CMK (cell line): ENCODE measurements at places on chromosomes 16 and 17.

GRCh38 chr17:82048571-82048971 is 3.0 kb downstream of the RFNG start:
- no peak for DNase-seq

- no peak for DNase-seq
Measured at GRCh38 chr17:65780111-65780510, 218.7 kb upstream of the AXIN2 start.

DNA sequence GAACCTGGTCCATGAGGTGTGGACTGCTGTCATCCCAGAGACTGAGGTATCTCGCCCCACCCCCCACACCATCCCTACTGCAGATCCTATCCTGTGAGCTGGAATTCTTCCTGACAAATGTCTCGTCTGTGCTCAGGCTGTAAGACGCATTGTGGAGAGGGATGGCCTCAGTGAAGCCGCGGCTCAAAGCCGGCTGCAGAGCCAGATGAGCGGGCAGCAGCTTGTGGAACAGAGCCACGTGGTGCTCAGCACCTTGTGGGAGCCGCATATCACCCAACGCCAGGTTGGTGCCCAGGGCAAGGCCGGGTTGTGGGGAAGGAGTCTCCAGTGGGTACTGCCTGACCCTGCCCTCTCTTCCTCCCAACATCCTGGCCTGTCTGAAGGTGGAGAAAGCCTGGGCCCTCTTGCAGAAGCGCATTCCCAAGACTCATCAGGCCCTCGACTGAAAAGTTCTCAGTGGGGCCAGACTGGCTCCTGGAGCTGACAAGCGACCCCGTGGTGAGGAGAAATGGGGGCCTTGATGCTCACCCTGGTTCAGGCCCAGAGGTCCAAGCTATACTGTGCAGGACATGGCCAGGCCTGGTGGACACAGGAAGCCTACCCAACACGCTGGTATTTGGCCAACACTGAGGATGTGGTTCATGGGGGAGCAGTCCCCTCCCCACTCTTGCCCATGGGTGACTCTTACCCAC is 1.2 kb upstream of the MLX start:
- no peak for DNase-seq

DNA sequence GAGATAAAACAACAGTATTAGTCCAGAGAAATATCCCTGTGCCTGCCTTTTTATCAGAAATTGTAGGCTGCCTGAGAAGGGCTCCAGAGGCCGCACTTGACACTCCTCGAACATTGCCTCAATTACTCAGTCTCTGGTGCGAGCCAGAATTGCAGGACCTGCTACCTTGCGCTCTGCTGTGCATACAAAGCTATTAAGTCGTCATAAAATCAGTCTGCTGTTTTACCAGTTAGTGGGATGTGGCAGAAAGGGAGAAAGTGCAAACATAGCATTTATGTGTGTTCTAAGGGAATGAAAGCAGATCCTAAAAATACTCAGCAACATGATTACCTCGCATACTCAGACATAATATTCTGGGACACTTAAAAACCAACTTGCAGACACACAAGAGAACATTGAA is 70.6 kb downstream of the TMC6 start:
- no peak for DNase-seq

DNA sequence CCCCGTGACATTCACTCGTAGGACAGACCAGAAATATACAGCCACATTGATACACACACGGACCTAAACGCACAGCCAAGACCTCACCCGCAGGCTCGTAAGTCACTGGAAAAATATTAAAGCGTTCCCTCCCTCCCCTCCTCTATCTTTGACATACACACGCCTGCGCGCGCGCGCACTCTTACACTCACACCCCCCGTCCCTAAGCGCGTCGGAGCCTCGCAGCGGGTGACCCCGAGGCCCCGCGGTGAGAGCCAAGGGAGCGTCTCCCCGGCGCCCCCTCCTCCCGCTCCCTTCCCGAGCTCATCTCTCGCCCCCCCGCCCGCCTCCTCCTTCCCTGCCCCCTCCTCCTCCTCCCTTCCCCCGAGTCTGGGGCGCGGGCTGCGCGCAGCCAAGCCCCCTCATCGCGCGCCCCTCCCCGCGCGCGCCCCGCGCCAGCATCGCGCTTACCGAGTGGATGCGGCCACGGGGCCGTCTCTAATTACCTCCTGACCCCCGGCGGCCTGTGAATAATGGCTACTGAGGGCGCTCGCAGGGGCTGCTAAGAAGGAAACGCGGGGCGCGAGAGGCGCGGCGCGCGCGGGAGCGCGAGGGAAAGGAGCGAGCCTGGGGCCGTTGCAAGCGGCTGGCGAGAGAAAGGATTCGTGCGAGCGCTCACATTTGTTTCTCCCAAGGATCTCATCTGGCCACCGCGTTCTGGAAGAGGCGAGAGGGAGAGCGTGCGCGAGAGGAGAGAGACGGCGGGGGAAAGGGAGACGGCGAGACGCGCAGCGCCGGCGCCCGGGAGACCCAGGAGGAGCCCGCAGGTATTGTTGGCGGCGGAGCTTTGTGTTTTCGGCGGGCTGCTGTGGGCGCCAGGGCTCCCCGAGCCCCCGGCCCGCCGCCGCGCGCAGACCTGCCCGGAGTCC is 42.4 kb downstream of the RAI1 start:
- peak; percentile 44 for DNase-seq

- DNase-seq = no peak
Measured at GRCh38 chr17:56481659-56482058, 111.8 kb upstream of the NOG start.

DNA sequence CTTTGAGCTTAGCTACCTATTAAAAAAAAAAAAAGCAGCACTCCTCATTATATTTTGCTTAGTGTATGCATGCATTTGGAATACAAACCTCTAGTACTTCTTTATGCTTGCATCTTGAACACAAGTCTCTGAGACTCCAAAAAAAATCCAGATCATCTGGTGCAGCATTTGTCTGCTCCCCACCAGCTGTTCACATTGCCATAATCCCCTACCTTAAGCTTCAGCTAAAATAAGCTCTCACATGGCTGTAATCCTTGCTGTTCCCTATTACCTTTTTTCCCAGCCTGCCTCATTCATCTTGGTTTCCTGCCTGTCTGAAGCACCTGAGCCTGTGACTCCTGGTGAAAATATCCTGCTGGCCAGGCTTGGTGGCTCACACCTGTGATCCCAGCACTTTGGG is 7.5 kb upstream of the NFATC2IP start:
- no peak for DNase-seq

- no peak for DNase-seq
Measured at GRCh38 chr17:49748791-49749190, 15.1 kb downstream of the FAM117A start.
